AG09309 (cell line): ENCODE measurements at places on chromosomes 4 and X.

DNA sequence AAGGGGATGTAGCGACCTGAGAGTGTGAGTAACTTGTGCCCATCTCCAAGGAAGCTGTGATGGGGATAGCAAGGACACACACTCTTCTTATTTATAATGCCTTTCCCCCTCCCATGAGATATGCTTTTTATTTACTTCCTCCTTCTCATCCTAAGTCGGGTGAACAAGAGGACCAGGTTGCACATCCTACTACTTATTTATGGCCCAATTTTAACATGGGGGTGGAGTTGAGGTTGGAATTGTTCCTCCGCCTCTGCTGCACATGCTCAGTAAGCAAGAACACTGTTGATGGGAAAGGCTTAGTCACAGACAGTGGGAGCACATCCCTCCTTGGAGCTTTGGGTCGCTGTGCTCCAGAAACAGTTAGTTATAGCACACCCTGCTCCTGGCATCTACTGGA lies 15.2 kb upstream of the TLR8 start:
- DNase-seq = no peak

DNA sequence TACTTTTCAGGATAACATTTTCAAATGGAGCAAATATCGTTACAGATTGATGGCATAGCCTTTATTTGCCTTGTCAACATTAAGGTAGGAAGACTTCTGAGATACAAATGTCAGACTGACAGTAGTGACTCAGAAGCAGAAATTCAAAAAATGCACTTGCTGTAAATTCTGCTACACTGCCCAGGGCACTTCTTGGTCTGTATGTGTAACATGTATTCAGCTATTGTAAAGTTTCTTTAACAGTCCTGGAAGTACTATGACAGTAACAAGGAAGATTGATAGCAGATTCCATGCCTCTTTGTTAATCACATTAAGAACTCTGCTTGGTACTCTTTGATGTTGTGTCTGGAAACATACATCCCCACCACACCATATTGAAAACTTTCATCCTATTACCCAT lies 69.6 kb upstream of the PCDH18 start:
- DNase-seq = no peak

- DNase-seq = no peak
Observed at GRCh38 chrX:47360423-47361179, 9.8 kb upstream of the ZNF157 start.

- DNase-seq = no peak
Observed at GRCh38 chrX:9581771-9582385, 117.0 kb downstream of the TBL1X start.

DNA sequence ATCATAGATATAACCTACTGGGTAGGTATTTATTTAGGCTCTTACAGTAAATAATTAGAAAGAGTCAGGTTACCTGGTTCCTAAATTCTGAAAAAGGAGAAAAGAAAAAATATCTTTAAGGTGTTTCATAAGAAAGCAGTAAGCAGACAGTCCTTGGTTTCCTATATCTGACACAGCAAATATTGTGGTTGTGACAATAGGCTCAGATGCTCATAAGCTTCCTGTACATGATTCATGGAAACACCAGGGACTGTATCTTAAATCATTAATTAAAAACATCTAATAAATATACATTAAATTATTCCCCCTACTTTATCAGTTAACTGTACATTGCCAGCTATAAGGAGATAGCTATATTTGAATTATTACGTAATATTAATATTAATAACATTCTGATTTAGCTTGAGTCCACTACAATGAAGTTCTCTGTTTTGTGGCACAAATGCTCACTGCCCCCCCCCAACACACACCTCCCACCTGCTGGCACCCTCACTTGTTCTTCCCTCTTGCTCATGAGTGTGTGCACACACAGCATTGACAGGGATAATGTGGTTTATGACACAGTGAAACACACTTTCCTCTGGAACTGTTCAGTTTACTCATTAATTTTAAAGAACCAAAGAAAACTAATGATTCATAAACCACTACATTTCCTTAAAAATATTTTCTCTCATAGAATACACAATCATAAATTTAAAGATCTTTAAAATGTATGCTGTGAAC lies 187.4 kb downstream of the NR3C2 start:
- no peak for DNase-seq

DNA sequence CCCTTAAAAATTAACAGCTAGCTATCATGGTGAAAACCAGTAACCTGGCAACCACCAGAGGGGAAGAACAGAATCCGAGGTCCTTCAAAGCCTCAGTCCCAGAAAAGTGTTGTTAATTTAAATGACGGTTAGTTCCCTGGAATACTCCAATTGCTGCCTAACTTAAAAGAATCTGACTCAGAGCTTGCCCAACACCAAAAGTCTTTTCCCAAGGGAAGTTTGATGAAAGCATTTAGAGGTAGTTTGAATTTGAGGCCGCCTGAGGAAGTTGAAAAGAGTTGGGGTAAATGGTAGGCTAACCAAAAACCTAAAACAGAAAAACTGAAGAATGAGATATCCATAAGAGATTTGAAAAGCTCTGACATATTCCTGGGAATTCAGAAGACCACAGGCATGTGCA lies 46.6 kb downstream of the IL13RA2 start:
- no peak for DNase-seq

DNA sequence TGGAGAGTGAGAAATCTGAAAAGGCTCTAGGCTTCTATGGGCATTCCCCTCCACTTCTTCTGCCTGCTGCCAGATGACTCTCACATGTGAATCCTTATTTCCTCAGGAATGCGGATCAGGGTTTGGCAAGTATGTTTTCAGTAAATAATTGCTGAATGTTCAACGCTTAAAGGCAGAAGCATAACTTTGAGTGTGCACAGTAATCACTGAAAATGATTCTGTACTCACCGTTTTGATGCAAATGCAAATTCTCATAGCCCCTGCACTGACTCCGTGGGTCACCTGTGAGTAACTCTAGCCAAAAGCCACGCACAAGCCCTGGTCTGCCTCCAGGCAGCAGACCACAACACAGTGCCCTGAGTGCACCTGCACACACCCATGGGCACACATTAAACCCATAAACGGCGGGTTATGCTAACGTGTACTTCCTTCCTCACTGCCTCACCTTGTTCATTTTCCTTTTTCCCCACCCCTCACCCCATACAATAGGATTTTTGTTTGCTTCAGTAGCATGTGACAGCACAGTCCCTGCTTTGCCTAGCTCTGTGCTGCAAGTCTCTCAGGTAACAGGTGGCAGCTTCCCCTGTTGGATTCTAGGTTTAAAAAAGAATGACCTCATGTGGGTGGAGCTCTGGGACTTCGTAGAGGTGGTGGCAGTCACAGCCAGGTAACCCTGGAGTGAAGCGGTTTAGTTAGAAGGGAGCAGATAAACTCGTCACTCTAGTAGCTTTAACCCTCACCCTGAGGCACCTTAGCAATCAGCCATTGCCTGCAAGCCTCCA lies at the start of gene ARHGEF38:
ARHGEF38 (plus strand) TSS at position 656 of the 782 bp plus-strand sequence. CDS start 146 bp downstream, outside the sequence.
- no peak for DNase-seq

DNA sequence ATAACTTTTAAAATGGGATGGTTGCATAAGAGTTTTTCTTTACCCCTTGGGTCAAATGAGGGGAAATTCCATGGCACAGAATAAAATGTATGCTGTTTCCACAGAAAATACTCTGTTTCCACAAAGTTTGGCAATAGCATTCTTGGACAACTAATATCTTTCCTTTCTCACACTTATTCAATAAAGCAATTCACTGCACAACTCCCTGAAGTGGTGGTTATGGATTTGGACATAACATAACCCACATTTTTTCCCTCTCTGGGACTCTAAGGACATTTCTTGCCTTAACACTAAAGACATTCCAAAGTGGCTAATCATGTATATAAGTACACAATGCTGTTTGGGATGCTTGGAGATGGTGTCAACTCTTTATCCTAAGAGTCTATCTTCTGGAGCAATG lies 51.7 kb upstream of the GPM6B start:
- DNase-seq = no peak

GRCh38 chr4:89759426-89759825 lies 77.5 kb downstream of the SNCA start:
- DNase-seq = no peak
